ENCODE measurements at places on chromosomes 1 and 21.

DNA sequence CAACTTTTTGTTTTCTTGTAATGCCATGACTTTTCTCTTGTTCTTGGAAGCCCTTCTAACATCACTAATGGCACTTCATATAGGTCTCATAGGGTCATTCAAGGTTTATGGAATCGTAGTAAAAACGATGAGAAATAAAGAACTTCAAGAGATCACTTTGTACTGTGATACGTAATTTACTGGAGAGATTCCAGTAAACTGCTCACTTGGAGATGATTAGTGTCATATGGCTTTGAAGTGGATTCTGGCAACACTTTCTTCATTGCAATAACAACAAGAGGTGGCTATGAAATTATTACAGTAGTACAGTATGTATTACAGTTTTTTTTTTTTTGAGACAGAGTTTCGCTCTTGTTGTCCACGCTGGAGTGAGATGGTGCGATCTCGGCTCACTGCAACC, 103.4 kb downstream of the RUSC1 start:
- no peak for DNase-seq

DNA sequence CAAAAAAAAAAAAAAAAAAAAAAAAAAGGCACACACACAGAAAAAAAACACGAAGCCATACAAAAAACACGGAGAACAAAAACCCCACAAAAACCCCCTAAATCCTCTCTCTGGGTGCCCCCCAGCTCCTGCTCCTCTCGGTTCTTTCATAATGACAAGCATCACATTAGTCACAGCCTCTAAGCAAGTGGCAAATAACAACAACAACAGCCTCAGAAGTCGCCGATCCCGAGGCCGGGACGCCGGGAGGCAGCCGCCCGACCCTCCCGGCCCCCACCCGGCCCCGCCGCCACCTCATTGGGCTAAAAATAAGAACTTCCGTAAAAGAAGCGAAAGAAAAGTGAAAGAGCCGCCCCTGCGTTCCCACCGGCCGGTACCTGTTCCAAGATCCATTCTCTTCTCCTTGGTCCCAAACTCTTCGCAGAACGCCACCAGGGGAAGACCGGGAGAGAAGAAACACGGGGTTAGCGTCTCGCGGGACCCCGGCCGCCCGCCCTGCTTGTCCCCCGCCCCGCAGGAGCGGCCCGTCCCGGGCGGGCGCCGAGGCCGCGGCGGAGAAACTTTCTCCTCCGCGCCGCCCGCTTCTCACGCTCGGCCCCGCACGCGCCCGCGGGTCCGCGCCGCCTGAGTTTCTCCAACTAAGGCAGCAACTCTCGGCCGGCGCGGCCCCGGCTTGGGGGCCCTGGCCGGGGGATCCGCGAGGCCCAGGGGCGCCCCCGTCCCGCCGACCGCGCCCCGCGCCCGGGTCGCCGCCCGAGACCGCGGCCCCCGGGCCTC, 102.8 kb downstream of the CASZ1 start:
- DNase-seq = no peak

GRCh38 chr21:30164796-30165195, 1.8 kb downstream of the CLDN17 start:
- DNase-seq = no peak

GRCh38 chr1:203915811-203916210, 54.4 kb downstream of the SNRPE start:
- DNase-seq = no peak

DNA sequence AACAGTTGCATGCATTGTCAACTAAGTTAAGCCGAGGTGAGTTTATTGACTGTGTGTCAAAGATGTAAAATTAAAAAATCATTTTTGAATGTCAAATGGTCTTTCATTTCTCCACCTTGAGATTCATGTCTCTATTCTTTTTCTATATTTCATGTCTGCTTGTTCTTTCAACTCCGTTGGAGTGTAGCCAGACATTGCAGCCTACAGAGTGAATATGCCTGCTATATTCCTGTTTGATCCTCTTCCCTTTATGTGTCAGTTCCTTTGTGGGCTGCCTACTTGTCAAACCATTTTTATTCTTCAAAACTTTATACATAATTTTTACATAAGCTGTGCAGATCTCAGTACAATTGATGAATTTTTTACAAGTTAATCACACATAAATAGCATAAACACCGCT, 1325.8 kb upstream of the PRMT6 start:
- no peak for DNase-seq

GRCh38 chr1:57423135-57423655, 665 bp downstream of the DAB1 start:
- no peak for DNase-seq

- no peak for DNase-seq
Observed at GRCh38 chr1:243351337-243351736, 95.5 kb downstream of the SDCCAG8 start.

- DNase-seq = no peak
Observed at GRCh38 chr1:40879482-40880175, 17.5 kb upstream of the CITED4 start.

DNA sequence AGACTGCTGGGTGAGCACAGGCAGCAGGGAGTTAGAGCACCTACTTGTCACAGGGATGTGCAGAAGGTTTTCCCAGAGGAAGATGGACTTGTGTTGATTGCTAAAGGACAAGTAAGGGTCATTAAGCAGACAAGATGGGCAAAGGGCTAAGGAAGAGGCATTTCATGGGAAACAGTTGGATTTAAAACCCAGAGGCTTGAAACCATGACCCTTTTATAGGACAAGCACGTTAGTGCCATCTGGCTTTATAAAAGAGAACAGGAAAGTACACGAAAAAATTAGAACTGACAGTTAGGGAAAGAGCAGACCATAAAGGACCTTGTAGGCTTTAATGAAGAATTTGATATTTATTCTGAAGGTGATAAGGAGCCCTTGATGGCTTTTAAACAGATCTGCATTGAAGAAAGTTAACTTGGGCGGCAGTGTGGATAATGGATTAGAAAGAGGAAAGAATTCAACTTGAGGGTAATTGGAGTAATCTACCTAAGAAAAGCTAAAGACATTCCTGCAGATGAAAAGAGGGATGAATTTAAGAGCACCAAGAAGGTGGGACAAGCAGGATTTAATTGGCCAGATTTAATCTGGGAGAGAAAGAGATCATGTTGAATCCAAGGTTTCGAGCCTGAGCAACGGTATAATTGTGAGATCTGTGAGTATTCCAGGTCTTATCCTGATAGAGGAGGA, 68.6 kb downstream of the ZC3H11B start:
- no peak for DNase-seq

DNA sequence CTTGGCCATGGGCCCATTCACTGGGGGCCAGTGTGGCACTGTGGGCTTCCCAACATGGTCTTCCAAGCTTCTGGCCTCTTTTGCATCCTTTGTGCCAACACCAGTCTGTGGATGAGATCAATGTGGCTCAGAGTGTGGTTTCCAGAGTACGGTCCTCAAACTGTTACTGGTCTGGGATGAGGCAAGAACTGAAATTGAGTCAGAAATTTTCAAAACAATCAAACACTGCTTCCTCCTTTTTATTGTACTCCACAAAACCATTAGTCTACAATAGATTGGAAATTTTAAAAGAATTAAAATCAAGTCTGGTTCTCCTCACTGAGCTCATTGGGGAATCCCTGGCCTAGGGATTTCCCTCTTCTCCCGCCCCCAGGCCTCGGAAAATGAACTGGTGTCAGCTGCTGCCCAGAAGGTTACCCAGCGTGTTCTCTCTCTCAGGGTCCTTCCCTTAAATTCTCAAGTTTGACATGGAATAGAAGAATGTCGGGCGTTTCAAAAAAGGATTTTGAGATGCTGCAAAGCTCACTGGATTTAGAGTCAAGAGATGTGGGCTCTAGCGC, 222.0 kb downstream of the SDCCAG8 start:
- DNase-seq = no peak
